ENCODE measurements at places on chromosomes 1 and 21.

DNA sequence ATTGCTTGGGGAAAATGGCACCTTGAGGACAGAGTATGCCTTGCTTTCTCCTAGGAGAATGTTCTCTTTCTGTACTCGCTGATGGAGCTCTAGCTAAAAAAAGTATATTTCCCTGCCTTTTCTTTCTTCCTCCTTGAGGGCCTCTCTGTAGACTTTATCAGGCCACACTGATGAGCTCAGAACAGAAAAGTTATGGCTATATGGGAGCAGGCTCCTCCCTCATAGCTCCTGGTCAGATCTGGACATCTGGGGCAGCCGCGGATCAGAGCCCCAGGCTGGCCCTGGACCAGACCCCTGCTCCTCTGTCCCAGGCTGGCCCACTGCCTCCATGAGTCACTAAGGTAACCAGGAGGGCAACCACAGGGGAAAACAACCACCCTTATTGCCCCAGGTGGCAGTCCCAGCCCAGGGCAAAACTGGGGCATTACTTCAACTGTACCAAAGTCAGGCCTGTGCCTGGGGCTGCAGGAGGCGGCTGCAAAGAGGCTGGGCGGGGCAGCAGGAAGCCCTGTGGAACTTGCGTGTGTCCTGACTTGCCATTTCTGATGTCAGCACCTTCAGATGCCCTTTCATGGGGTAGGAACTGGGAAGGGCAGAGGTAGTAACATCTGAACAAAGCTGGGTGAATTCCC is 26.3 kb upstream of the ZNF648 start:
- DNase-seq: no peak

- no peak for DNase-seq
These were observed 27.9 kb upstream of the TRABD2B start for GRCh38 chr1:48025076-48025475.

- peak; percentile 12 for DNase-seq
These were observed 136.2 kb downstream of the NTNG1 start for GRCh38 chr1:107277022-107277421.

DNA sequence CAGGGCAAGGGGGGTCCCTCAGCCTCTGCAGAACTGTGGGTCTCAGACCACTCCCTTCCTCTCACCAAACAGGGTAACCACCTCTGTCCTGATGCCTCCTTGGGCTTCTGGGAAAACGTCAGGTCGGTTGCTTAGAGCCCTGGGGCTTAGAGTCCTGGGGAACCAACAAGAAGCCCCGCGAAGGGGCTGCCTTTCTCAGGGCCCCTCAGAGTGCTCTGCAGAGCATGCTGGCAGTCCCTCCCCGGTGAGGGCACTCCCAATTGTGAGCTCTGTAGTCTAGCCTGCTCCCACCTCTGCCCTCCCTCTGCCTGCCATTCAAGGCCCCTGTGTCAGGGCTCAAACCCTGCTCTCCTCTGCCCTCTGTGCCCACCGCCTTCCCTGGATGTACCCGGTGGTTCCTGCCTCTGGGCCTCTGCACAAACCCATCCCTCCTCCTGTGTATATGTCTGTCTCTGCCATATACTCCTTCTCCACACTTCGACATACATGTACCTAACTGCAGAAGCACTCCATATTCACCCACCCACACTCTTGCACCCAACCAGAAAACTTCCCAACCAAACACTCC is 92.3 kb downstream of the DMRTB1 start:
- DNase-seq: no peak

DNA sequence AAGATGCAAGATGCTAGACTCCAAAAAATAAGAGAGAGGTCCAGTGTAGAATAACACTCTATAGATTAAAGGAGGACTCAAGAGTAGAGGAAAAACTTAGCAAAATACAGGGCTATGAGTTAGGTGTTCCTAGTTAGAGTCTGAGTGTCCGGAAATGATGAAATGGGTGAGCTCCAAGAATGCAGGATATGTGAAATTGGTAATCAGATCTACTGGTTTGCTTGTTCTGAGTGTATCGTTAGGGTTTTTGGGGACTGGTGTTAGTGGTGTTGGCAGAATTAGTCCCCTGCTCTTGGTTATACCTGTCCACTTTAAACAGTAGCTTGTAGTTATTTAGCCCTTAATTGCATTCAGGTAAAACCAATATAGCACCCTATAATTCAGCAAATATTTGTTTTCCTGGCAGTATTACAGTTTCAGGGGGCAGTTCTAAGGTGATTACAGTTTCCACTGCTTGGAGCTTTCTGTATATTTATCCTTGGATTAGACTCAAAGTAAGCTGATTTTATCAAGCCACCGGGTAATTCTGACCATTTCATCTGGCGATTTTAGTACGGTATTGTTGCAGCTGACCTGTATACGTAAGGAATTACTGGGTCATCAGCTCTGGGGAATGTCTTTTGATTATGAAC is 332.7 kb downstream of the CHRM3 start:
- no peak for DNase-seq

- no peak for DNase-seq
These were observed 4.7 kb upstream of the ITGB2 start for GRCh38 chr21:44925378-44925755.
